ENCODE measurements at places on chromosomes 5 and 9. TPM values are rescaled to one million over a fixed set of nuclear protein-coding genes. Genes with fewer than 3 reads are reported as not detected.

The DHFR gene
- total RNA-seq = 13.6 TPM

The GPR150 gene
- total RNA-seq = 0.05 TPM

The MPDZ gene
- 130 TPM for total RNA-seq

The SPATA9 gene
- total RNA-seq = not detected

The RASGEF1C gene
- not detected for total RNA-seq

The HRH2 gene
- total RNA-seq = not detected
